ENCODE measurements at places on chromosomes 7 and 10.

DNA sequence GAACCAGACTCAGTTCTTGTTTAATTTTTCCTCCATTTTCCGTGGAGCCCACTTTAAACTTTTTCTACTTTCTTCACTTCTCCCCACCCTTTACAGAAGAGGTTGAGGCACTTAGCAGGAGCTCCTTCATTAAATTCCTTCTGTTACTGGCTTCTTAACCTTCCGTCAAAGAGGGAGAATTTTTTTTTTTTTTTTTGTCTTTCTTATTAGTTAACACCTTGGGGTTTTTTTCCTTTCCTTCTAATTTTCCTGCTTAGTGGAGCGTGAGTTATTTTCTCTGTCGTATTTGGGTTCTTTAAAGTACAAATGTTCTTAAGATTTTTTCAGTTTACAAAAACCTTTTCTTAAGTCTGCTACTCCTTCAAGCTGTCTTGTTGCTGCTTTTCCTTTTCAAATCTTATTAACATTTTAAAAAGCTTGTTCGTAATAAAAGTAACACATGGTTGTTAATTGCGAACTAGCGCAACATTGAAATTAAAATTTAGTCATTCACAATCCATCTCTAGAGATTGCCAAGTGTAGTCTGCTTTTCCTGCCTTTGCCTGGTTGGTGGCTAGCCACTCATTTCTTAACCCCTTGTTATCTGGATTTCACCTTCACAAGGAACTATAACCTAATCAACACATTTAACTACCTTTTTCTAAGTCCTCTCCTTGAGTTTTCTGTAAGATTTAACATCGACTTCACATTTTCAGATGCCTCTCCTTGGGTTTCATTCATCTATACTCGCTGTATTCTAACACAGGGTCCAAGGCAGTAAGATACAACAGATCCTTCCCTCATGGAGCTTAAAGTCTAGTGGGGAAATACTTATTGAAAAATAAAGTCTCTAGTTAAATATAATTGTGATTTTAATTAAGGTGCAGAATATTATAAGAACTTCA is 2.0 kb downstream of the BMPR1A start:
- DNase-seq, result peak; percentile 19

DNA sequence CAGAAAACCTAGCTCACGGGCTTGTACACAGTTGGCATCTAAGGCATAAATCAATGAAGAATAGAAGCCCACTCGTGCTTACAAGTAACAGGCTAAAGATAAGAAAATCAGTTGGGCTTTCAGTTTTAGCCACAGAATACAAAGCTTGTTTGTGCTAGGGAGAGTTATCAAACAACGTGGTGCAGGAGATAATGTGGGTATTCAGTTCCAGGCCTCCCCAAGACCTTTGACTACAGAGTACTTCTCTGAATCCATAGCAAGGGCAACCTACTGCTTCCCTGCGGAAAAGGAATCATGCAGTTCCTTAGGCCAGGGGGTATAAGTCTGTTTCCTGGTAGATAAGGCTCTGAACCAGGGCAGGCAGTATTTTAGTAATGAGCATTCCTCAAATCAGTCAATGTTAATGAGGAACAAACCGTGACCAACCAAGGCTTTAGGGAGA is 219.5 kb upstream of the CSTF2T start:
- DNase-seq, result no peak

- no peak for DNase-seq
Measured at GRCh38 chr7:130641497-130641896, 27.1 kb downstream of the COPG2 start.

DNA sequence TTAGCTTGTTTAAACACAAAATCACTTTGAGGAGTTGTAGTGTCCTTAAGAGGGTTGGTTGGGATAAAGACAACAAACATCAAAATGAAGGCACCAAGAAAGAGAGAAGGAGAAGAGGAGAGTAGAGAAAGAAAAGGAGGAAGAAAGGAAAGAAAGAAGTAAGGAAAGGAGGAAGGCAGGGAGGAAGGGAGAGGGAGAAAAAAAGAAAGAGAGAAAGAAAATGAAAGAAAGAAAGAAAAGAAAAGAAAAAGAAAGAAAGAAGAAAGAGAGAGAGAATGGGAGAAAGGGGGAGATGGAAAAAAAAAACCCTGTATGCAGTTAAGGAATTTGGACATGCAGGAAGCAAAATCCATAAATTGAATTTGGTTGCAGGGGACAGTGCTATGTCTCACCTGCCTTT is 635.4 kb upstream of the FZD8 start:
- no peak for DNase-seq

DNA sequence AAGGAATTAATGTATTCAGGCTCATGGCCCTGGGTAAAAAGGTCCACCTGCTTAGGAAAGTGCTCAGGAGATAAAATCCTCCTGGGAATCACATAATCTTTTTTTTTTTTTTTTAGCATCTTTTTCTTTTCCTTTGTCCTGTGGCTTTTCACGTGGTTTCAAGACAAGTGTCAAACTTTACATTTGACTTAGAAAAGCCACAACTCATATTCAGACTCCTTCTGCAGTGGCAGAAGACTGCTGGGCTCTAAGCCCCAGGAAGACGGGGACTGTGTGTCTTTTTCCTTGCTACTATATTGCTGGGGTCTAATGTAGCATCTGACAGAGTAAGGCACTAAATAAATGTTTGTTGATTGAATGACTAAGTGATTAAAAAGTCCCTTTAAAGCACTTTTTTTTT is 127.5 kb upstream of the ANKRD1 start:
- no peak for DNase-seq

DNA sequence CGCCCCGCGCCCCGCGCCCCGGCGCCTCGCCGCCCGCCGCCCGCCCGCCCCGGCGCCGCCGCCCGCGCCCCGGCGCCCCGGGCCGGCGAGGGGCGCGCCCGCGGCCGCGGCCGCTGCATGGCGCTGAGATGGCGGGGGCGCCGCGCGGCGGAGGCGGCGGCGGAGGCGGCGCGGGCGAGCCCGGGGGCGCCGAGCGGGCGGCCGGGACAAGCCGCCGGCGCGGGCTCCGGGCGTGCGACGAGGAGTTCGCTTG is 174 bp downstream of the ADCY1 start:
- DNase-seq, result no peak

All from AG10803 (cell line).